ENCODE measurements at places on chromosomes 3 and 15.
A peak's percentile ranks its signal among the peaks of the same experiment; 100 is the strongest.

DNA sequence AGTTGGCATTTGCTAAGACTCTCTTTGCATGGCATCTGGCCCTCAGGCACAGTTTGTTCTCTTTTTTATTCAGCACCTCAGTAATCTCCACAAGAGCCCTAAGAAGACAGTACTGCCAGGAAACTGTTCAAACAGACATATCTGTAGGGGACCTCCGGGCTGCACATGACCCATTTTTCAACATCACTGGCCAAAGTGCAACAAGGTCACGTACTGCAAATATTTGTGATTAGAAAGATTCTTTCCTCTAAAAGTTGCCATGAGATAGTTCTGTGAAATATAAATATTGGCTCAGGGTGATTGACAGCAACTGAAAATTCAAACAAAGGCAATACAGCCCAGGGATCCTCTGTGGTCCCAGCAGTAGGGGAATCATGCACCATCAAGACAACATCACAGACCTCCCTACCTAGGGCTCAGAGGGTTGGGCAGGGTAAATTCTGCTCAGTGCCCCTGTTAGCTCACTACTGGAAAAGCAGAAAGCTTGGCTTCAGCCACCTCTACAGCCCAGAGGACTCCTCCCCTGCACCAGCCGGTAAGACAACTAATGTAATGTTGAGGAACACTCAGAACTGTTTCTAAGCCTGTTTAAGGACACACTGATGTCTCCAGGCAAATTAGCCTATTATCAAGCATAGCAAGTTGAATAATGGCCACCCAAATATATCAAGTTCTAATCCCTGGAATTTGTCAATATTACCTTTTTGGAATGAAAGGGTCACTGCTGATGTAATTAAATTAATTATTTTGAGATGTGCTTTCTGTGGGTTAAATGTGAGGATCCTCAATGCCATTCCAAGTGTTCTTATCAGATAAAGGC lies 117.4 kb upstream of the LPP start:
- no peak for DNase-seq

GRCh38 chr3:126170073-126170777 lies 10.2 kb downstream of the ALDH1L1 start:
- no peak for DNase-seq

DNA sequence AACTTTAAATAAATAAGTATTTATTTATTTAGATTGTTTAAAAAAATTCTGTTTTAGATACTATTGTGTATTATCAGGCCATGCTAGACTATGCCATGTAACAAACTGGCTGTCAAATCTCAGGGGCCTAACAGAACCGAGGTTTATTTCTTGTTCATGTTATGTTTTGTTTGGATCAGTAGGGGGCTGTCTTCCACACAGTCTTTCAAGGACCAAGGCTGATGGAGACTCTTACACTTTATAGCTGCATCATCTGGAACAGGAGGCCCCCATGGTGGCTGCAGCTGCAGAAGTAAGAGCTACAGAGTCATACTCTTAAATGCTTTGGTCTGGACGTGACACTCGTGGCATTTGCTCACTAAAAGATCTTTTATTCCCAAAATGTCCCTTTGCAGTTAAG lies 33.0 kb upstream of the ARL14 start:
- no peak for DNase-seq

- DNase-seq = no peak
Observed at GRCh38 chr3:38578551-38578950, 70.9 kb downstream of the SCN5A start.

DNA sequence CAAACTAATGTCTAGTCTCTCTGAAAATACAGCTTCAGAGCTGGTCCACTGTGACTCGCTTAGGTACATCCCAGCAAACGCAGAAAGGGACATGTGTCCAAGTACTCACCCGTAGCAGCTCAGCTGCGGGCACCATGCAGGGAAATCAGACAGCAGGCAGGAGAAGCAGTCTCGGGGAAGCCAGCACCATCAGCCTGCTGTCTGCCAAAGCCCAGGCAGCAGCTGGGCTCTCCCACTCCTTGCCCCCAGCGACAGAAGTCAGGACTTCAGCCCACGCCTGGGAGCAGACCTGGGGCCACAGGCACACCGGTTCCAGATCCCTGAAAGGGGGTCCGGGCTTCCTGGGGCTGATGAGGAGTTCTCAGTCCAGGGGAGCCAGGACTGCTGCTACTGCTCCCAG lies 34.9 kb downstream of the SEMA5B start:
- no peak for DNase-seq

DNA sequence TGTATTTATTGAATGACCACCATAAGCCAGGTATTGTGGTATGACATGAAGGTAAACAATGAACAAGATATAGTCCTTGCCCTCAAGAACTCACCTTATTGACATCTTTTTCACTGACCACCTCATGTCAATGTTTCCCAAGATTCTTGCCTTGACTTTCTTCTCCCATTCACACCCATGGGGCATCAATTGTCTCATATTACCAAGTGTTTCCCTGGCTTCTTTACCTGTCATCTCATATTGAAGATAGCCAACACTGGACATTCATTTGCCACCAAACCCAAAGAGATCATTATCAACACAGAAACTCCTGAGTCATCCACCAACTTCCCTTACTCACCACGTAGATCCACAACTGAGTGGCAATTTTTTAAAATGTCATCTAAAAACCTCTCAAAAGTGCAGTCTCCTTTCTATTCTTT lies 2.2 kb downstream of the EFHB start:
- DNase-seq = no peak

DNA sequence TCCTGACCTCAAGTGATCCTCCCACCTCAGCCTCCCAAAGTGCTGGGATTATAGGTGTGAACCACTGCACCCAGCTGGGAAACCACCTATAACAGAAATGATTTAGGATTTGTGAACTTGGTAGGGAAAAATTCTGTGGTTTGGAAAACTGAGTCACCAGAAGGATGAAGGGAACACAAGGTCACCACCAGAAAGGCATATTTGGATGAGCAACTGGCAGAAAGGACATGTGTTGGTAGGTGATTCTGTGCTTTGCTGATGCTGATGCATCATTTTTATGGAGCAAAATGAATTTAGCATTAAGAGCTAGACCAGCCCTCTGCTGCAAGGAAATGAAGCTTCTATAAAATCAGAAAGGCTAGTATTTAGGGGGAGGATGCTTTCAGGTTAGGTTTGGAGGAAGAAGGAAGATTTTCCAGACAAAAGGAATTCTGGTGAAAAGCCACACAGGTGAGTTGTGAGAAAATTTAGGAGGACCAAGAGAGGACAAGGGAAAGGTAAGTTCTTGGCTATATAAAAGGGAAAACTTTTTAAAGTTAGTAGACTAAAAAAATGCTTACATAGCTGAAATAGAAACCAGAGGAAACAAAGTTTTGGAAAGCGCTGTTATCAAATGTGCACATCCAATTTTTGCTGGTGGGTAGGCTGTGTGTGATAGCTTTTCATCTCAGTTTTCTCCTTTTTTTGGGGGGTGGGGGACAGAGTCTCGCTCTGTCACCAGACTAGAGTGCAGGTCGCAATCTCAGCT lies 3.6 kb downstream of the PXK start:
- DNase-seq = no peak

- no peak for DNase-seq
Observed at GRCh38 chr3:174776636-174777035, 82.5 kb upstream of the NAALADL2 start.

- no peak for DNase-seq
Observed at GRCh38 chr3:78426454-78426853, 1341.3 kb downstream of the ROBO1 start.

DNA sequence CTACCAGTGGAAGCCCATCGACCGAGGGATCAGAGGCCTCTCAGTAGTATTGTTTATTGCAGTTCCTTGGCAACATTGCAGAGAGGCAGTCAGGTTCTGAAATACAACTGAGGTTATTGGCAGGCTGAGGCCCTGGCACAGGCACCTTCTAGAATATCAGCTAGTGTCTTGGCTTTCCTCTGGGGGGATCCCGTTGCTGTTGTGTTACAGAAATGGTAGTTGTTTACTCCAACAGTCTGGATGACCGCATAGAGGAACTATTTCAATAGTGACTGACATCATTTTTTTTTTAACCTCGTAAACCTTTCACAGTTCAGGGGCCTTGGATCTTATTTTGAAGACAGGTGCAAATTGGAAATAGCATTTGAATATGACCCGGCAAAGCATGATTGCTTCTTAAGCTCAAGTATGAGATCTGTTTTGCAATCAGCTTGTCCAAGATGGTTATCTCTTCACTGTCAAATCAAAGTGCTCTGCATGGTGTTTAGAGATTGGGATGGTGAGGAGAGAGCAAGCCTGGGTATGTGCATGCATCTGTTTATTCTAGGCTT lies 63.9 kb downstream of the PGPEP1L start:
- DNase-seq = no peak

GRCh38 chr15:50009634-50010033 lies 109.4 kb downstream of the ATP8B4 start:
- DNase-seq = no peak

DNA sequence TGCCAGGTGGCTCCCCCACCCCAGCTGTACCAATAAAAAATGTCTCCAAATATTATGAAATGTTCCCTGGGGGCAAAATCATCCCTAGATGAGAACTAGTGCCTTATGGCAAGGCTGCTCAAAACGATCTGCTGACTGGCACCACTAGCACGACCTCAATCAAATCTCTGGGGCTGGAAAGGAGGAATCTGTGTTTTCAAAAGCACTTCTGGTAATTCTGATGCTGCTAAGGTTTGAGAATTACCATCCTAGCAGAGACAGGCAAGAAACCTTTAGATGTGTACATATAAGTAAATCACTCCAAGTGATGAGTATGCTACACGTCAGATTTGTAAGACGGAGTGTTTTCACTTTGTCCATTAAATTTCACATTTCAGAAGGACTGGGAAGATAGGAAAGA lies 360.1 kb upstream of the THRB start:
- DNase-seq = peak; percentile 71

DNA sequence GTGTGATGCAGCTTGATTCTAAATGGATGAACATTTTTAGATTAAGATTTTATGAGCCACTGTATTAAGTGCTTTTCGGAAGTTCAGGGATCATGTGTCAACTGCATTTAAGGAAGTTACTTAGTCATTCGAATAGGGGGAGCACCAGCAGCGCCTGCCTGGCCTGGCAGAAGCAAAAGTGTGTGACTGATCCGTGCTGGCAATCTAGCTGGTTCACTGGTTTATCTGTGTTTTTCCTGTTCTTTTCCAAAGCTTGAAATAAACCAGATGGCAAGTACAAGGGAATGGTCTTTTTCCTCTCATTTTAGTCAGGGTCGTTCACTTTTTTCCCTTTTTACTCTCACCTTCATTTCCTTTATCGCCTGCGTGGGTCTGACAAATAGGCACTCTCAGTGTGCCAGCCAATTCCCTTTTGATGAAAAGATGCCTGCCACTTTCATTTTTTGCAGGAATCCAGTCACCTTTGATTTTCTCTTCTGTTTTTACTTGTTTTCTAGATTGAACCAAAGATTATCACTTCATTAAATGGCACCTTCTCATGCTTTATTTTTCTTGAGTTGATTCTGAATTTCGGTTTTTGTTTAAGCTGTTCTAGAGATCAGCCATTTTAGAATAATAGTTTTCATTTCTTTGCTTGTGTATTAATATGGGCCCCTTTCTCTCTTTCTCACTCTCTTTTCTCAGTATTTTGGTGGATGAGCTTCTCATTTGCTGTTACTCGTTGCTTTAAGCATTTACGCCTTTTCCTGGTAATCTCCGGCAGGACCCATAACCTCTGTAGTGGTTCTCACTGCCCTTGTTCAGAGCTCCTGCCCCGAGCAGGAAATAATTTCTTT lies 2.8 kb downstream of the ABHD2 start:
- no peak for DNase-seq

- DNase-seq = no peak
Observed at GRCh38 chr3:53163444-53164387, 2.7 kb downstream of the PRKCD start.

DNA sequence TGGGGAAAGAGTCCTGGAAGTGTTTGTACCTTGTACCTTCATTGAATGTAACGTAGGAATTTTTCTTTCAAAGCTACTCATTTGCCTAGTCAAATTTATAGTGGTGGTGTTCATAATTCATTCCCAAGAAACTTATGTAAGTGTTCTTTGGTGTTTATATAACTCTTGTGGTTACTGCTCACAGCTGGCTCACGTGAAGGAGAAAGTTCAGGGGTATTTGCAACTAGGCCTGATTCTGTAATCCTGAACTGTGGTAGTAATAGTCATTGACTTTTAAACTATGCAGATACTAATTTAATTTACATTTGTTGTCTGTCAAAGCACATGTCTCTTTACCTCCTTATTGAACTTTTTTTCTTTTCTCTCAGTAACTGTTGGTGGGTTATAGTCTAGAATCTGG lies 50.5 kb upstream of the TEX264 start:
- no peak for DNase-seq

DNA sequence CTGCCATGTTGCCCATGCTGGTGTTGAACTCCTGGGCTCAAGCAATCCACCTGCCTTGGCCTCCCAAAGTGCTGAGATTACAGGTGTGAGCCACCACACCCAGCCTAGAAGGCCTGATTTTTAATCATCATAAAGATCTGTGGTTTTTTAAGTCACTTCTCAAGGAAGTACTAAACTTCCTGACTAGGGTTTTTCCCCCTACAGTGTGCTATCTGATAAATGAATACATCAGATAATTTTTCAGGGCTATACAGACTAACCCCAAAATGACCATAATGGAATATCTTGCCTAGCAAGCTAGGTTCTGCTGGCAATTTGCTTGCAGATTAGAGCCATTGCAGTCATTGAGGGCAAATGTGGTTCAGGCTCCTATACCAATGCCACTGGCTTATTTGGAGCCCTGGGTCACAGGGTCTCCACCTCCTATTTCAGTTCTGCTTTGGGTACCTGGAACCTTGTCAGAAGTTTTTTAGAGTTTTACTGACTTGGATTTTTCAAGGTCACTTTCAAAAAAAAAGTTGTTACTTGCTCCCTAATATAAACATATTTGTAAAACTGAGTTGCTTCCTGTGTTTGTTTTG lies 80.8 kb downstream of the SLC49A4 start:
- no peak for DNase-seq

DNA sequence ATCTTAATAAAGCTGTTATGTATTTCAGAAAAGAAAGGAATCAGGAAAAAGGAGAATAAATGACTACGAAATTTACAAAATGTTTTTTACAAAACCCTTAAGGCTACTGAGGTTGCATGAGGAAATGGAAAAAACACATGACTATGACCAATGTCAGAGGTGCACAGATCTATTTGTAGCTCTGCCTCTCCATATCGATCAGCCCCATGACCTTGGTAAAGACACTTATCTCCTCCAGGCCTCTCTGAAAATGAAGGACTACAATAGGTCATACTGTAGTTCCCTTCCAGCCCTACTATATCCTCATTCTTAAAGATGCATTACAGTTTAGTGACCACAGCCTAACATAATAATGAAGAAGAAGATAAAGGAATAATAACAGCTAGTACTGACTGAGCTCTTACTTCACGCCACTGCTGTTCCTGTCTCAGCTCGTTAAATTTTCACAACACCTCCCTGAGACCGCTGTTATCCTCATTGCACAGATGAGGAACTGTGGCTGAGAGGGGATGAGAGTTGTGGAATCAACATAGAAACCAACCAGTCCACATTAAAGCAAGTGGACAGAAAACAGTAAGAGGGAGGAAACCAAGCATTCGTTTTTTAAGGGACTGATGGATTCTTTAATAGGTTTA lies 163.2 kb downstream of the MAGI1 start:
- no peak for DNase-seq

- DNase-seq = no peak
Observed at GRCh38 chr3:151426341-151426657, 34.6 kb downstream of the IGSF10 start.
